Stimulated activated CD8-positive, alpha-beta memory T cell treated with anti-CD3 and anti-CD28 coated beads, Interleukin-4, amount 100 ng/mL, for 1 hour (primary cell): ENCODE measurements at places on chromosomes 13 and 19.

GRCh38 chr19:7540761-7541474 is 5.4 kb downstream of the PNPLA6 start:
- no peak for DNase-seq

- DNase-seq, result no peak
Measured at GRCh38 chr13:76335463-76335862, 550.7 kb downstream of the KCTD12 start.

GRCh38 chr19:3657395-3657769 is 30.8 kb upstream of the CACTIN start:
- DNase-seq, result no peak

DNA sequence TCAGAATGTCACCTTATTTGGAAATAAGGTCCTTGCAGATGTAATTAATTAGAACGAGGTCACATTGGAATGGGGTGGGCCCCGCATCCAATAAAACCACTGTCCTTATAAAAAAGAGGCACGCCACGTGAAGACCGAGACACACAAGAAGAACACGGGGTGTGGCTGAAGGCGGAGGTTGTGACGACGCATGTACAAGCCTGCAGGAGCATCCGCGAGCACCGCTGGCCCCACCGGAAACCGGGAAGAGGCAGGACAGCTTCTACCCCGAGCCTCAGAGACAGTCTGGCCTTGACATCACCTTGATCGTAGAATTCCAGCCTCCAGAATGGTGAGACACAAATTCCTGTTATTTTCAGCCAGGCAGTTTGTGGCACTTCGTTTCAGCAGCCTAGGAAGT is 177.9 kb downstream of the COL4A1 start:
- DNase-seq, result no peak

DNA sequence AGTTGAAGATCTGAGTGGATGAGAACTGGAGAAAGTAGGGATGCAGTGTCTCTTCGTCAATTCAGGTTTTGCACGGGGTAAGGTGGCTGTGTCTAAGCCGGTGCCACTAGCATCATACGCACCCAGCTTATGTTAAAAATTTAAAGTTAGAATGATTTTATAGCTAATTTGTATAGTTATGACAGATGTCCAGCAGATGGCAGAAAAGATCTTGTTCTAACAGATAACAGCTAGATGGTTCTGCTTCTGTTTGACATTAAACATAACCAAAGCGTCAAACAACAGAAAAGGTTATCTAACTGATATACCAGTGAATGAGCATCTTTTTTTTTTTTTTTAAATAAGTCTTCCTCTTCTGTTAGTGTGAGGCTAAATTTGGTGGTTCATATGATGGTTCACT is 18.8 kb upstream of the EDDM13 start:
- DNase-seq, result no peak

DNA sequence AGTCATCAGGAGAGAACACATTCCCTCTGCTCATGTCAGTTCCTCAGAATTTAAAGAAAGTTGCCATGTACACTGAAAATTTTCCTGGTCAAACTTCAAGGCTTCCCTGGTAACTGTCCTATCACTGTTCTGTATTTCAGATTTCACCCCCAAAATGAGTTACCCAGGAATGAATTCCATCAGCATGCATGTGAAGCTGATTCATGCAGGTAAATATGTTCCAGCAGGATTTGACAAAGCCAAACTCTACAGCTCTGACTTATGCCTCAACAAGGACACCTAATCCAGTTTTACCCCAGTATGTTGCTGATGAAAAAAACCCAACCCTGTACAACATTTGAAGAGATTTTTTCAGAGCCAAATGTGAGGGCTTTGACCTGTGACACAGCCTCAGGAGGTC is 21.5 kb downstream of the LIG4 start:
- no peak for DNase-seq

DNA sequence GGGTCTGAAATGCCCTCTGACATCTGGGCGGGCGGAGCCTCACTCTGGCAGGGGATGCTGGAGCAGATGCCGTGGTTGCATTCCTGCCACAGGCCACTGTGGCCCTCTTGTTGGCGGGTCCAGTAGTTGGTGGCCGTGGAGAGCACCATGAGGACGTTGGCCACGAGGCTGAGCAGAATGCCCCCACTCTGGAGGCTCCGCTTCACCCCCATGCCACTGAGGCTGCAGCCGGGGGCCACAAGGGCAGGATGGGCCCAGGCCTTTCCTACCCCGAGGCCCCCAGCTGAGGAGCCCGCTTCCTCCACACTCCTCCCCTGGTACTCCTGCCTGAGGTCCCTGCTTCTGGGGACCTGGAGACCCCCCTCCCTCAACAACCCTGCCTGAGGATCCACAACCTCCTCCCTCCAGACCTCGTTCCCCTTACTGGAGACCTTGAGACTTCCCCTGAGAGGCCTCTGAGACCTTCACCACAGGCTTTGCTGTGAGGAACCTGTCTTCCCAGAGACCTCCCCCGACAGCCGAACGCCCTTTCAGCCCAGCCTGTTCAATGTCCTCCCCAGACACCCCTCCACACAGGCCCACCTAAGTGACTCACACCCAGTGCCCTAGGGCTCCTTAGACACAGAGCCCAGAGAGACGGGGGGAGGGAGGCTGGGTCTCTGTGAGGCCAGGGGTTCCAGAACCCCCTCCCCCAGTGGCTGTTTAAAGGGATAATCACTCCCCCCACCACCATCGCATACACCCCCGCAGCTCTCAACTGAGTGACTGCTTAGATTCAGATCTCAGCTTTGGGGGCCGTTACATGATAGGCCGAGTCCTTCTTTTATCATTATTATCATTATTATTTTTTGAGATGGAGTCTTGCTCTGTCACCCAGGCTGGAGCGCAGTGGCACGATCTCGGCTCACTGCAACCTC is at the start of gene CLDND2:
CLDND2 (minus strand) TSS at position 638 of the 917 bp plus-strand sequence; CDS start at position 212, 426 bp downstream.
- DNase-seq, result peak; percentile 14

GRCh38 chr19:9835507-9835949 is 410 bp downstream of the PIN1 start:
- no peak for DNase-seq

DNA sequence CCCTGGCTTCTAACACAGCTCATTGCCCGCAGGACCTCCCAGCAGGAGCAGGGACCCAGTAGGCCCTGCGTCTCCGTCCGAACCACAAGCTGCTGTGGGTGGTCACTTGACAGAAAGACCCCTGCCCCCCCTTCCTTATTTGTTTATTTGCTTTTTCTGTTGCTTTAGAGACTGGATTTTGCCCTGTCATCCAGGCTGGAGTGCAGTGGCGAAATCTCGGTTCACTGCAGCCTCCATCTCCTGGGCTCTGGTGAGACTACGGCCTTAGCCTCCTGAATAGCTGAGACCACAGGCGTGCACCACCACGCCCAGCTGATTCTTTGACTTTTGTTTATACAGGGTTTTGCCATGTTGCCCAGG is 7.6 kb upstream of the PTBP1 start:
- no peak for DNase-seq

DNA sequence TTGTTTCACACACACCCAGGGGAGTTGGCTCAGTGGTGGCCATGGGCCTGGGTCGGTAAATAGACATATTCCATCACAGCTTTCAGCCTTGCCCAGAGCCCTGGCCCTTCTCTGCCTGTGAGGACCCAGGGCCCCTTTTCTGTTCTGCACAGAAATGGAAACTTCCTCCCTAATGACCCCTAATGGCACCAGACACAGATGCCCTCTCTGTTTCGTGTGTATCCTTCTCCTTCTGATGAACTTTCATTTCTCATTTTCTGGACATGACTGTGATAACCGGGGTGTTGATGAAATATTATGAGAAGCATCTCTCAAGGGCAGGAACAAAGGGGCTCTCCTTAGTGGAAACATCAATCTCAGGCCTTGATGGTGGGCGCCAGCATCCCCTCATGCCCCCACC is 12.8 kb downstream of the LILRA1 start:
- DNase-seq, result no peak

DNA sequence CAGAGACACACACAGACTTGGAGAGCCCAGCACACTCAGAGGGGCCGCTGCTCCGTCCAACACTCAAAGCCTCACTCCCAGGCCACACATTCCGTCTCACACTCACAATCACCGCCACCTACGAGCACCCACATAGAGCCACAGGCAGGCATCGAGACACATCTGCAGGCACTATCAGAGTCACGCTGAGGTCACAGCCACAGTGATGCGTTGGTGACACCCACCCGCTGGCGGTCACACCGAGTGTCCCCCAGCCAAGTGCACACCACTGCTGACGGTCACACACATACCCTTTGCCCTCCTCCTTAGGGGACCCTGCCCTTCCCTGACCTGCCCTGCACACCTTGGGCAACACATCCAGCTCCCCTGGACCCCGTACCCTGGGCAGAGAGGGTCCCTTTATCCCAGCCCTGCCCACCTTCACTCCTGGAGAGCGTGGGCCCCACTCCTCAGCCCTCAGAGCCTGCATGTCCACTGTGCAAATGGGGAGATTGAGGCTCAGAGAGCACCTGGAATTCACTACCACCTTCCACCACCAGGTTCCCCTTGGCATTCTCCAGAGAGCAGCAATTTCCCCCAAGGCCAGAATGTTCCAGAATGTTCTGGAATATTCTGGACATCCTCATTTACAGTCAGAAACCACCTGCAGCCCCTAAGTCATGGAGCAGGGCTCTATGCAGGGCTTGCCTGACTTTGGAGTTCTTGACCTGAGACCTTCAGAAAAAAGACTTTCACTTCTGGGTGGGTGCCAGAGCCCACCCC is 5.4 kb downstream of the FUT5 start:
- DNase-seq, result no peak
